ENCODE measurements at places on chromosomes 7 and 10. TPM values are rescaled to one million over a fixed set of nuclear protein-coding genes. Genes with fewer than 3 reads are reported as not detected.

DNA sequence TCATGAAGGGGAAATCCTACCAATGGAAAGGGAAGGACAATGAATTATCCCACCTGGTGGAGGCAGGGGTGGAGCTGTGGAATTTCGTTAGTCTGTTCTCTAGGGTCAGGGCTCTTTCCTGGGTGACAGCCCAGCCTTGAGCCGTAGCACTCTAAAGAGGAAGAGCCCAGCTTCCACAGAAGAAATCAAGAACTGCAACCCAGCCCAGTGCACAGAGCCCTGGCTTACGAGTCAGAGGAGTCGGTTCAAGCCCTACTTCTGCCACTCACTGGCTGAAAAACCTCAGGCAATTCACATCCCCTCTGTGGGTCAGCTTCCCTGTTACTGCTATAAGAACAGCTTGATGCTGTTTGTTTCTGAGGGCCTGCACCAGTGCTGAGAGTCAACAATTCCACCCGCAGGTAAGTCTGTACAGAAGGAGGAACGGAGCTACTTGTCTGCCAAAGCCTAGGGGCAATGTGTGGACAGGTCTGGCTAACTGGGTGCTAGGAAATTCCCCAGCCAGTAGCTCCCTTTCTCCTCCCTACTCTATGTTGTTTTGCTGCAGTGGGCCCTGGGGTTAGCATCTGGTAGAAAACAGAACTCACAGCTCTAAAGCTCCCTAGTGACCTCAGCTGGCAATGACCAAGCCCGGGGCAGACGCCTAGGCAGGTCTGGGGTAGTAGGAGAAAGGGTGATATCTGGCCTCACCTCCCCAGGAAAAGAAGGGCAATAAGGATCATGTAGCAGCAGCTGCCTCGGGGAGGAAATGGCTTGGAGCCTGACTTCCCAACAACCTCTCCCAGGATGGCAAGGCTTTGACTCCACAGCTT is 3.3 kb downstream of the AVPI1 start:
- H3K36me3 ChIP-seq: no peaks in the 10 kb centered on the region
- H3K27me3 ChIP-seq: no peaks in the 10 kb centered on the region
- H3K4me3 ChIP-seq: no peak overlapping the region
- no peak overlapping the region for H3K27ac ChIP-seq

The ADIRF gene
- not detected for total RNA-seq

- H3K36me3 ChIP-seq: peaks cover 11% of the 10 kb centered on the region
- no peaks in the 10 kb centered on the region for H3K27me3 ChIP-seq
- no peak for DNase-seq
- peaks cover 28% of the 10 kb centered on the region for H3K4me1 ChIP-seq
Measured at GRCh38 chr10:92849576-92850090, 1.3 kb downstream of the EXOC6 start.

- peaks cover 7% of the 10 kb centered on the region for H3K27me3 ChIP-seq
- H3K27ac ChIP-seq: no peak overlapping the region
- H3K36me3 ChIP-seq: no peaks in the 10 kb centered on the region
- no peak overlapping the region for H3K4me3 ChIP-seq
Measured at GRCh38 chr10:44828508-44829142, 82.5 kb upstream of the TMEM72 start.

- H3K27ac ChIP-seq: no peak overlapping the region
- no peaks in the 10 kb centered on the region for H3K27me3 ChIP-seq
- peaks cover 24% of the 10 kb centered on the region for H3K4me1 ChIP-seq
- H3K36me3 ChIP-seq: peaks cover 2% of the 10 kb centered on the region
- no peak overlapping the region for H3K4me3 ChIP-seq
Measured at GRCh38 chr10:29545122-29545521, 89.6 kb downstream of the SVIL start.

DNA sequence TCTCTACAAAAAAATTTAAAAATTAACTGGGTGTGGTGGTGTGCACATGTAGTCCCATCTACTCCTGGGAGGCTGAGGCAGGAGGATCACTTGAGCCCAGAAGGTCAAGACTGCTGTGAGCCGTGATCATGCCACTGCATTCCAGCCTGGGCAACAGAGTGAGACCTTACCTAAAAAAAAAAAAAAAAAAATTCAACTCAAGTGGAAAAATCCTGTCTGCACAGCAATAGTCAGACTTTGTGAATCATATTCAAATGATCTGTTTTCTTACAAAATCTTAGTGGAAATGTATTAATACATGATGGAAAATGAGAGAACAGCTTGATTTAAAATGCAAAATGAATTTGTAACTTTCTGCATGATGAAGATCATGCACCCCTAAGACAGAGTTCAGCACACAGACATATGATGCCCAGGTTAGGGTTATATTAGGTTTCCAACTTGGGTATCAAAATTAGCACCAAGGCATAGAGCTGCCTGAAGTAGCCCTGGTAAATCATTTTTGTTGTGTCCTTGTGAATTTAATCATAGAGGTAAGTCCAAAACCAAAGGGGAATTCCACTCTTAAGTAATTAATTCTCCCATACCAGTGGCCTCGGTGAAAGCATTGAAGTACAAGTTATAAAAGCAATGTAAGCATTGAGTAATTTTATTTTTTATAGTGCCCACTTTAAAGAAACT is 93.8 kb downstream of the ADD3 start:
- H3K27ac ChIP-seq: no peak overlapping the region
- H3K4me1 ChIP-seq: peaks cover 18% of the 10 kb centered on the region
- DNase-seq: no peak
- peaks cover 50% of the 10 kb centered on the region for H3K36me3 ChIP-seq
- no peaks in the 10 kb centered on the region for H3K27me3 ChIP-seq

DNA sequence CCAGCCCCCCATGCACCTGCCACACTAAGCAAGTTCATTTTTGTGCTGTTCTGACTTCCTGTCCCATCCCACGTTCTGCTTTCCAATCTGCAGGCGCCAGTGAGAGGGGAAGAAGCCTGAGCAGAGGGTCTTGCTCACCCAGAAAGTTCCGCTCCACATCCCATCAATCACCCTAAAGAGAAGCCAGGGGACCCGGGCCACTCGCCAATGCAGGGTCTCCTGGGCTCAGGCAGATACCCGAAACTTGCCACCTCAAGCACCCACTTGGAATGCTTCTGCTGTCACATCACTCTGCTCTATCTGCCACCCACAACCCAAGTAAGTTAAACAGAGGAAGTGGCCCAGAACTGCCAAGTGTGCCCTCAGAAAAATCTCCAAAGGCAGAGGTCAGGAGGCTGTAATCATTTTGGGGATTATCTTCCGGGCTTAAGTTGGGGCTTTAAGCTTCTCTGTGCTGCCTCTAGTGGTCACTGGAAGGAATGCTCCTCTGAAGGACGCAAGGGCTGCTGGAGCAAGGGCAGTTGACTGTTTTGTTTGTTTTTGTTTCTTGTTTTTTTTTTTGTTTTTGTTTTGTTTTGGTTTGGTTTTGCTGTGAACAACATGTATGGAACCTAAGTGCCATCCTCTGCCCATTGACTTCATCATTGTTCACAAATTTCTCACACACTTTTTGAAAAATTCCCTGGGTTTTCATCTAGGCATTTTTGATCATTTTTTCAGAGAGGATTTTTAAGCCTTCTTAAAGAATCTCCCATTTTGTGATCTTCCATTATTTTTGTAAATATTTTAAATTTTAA is 25.5 kb downstream of the PRR15 start:
- peak; percentile 33 for DNase-seq
- no peaks in the 10 kb centered on the region for H3K36me3 ChIP-seq
- H3K27ac ChIP-seq: peak overlapping the region; percentile 46
- peaks cover 10% of the 10 kb centered on the region for H3K4me1 ChIP-seq
- H3K4me3 ChIP-seq: peak overlapping the region; percentile 30

DNA sequence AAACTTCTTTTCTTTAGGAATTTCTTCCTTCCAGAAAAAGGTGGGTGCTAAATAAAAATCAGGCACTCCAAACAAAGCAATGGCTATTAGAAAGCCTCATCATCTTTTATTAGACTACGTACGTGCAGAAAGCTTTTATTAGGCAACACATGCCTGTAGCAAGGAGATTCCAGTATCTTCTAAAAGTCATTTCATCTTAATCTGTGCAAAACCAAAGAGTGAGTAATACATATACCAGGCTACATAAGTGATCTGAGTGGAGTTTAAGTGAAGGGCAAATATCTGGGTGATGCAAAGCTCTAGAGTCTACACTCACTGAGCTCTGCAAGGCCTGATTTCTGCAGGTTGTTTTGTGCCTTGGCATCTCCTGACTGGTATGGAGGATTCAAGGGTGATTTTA is 231.7 kb downstream of the ELMO1 start:
- no peak for DNase-seq
- H3K27ac ChIP-seq: no peak overlapping the region
- peaks cover 4% of the 10 kb centered on the region for H3K4me1 ChIP-seq
- H3K27me3 ChIP-seq: no peaks in the 10 kb centered on the region
- H3K4me3 ChIP-seq: no peak overlapping the region

DNA sequence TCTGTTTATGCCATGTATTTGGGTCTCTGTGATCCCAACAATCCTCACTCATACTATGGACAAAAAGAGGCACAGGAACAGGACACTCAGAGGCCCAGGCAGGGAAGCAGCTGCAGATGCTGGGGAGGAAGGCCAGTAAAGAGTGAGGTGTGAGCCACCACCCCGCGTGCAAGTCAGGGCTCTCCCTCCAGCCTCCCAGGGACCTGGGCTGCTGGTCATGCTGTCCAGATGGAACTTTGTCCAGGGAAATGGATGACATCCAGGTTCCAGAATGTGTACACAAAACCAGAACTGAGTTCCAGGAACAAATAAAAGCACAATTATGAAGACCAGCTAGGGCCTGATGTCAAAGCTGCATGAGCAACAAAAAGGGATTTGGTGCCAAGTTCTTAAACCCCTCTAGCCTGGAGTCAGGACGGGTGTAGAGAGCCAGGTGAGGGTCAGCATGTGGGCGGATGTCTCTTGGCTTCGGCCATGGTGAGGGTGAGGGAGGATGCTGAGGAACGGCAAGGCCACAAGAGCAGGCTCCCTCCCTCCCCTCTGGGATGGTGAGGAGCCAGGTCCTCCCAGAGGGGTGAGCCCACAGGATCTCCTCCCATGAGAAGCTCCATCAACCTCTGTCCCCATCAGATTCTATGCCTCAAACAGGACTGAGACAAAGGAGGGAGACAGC is 739.7 kb downstream of the PARD3 start:
- no peak overlapping the region for H3K27ac ChIP-seq
- no peaks in the 10 kb centered on the region for H3K36me3 ChIP-seq
- no peak for DNase-seq
- H3K4me1 ChIP-seq: no peaks in the 10 kb centered on the region
- H3K4me3 ChIP-seq: no peak overlapping the region
- peaks cover 1% of the 10 kb centered on the region for H3K27me3 ChIP-seq

Measured in activated naive CD8-positive, alpha-beta T cell treated with anti-CD3 and anti-CD28 coated beads, Interleukin-2, amount 10 ng/mL, durations not matched to agents 7 days and 5 days (primary cell).